ENCODE measurements at places on chromosomes 2 and 18.

DNA sequence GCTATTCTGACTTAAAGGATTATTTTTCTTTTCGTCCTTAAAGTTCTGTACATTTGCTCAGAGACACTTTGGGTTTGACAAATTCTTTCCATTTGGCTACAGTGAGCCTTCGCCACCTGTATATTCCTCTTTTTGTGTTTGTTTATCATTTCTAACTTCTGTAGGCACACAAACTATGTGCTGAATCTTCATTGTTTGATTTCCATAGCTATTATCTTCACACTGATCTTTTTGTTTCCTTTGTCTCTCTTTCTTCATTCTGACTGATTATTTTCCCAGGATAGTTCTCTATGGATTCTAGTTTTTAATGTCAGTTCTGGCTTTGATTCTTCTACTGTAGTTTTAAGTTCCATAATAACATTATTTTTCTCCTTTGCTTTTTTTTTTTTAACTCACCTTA is 350.2 kb downstream of the ZNF521 start:
- no peak for DNase-seq

GRCh38 chr2:15773846-15774245 is 166.5 kb upstream of the MYCN start:
- no peak for DNase-seq

DNA sequence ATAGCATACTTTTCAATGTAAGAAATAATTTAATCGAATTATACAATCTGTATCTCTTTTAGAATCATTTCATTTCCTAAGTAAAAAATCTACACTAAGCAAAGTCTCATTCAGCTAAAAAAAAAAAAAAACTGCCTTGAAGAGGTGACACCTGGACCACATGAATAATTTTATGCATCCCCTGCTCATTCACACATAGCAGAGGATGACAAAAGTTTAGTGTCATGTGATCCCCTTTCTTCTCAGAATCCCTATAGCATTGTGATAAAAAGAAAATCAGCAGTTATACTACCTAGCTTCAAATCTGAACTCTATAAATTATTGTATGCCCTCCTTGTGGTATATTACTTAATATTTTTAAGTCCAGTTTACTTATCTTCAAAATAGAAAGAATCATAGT is 603.8 kb downstream of the ERBB4 start:
- no peak for DNase-seq

GRCh38 chr2:65416945-65417344 is 15.5 kb downstream of the SPRED2 start:
- DNase-seq = no peak

DNA sequence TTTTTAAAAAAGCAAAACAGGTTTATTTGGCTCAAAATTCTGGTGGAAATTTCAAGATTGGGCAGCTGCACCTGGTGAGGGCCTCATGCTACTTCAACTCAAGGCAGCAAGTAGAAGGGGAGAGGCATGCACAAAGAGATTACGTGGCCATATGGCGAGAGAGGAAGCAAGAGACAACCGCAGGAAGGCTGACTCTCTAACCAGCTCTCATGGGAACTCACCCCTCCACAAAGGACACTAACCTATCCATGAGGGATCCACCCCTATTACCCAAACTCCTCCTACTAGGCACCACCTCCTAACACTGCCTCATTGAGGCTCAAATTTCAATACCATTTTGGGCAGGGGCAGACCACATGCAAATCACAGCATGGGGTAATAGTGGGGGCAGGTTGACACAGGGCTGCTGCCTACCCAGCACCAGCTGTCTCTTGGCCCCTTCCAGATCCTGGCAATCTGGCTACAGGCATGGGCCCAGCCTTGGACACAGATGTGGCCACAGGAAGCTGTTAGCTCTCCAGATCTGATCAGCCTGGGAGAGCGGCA is 2.0 kb upstream of the CAPN10 start:
- DNase-seq = no peak

GRCh38 chr2:72080286-72081145 is 67.1 kb downstream of the CYP26B1 start:
- no peak for DNase-seq
